Fibroblast of skin of abdomen (primary cell): ENCODE measurements at places on chromosomes 4 and X.

DNA sequence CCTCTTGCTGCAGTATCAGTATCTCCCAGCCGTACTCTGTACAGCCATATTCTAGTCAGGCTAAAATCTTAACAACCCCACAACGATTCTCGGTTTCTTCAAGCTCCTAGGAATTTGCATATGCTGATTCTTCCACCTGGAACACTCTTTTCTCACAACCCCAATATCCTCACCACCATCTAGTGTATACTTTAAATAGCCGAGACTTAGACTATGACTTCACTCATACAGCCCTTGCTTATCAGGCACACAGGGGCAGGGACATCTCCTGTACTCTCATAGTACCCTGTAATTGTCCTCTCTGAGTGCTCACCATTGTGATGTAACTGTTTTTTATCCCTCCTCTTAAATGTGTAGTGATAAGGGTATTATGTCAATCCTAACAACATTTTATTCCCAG lies 2126.4 kb upstream of the TENM3 start:
- no peak for DNase-seq

DNA sequence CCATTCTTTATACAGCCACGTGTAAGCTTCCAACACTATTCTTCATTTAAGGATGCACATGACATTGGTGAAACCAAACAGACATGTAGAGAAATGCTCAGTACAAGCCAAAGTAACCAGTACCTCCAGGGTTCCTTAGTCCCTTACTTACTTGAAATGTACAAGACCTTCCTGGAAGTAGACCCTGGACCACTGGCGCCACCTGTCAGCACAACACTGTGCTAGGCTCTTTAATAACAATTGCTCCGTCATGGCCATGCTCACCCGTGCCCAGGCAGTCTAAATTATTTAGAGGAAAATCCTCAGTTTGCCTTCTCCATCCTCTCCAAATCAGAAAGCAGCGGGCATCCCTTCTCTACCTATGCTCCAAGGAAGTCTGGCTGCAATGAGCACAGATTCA lies 52.7 kb downstream of the ADGRA3 start:
- no peak for DNase-seq

- peak; percentile 63 for DNase-seq
Measured at GRCh38 chr4:173466101-173466500, 63.9 kb downstream of the HAND2 start.

DNA sequence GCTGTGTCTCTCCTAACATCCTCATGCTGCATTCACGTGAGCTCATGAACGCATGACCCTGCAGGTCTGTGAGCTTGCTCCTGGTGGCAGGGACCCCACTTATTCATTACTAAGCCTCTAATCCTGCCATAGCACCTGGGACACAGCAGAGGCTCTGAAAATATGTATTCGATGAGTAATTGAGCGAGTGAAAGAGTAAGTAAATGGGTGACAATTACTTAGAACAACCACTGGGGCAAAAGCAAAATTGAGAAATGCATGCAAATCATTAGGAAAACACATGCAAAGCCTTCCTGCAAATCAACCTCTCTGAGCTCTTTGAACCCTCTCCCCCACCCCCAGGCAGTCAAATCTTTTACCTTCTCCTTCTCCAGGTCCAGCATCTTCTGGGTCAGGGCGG lies 23.6 kb upstream of the C4orf50 start:
- no peak for DNase-seq

- peak; percentile 35 for DNase-seq
Measured at GRCh38 chr4:153223930-153224329, 19.7 kb downstream of the TRIM2 start.

GRCh38 chr4:24973404-24973746 lies 57.4 kb downstream of the LGI2 start:
- DNase-seq, result no peak

DNA sequence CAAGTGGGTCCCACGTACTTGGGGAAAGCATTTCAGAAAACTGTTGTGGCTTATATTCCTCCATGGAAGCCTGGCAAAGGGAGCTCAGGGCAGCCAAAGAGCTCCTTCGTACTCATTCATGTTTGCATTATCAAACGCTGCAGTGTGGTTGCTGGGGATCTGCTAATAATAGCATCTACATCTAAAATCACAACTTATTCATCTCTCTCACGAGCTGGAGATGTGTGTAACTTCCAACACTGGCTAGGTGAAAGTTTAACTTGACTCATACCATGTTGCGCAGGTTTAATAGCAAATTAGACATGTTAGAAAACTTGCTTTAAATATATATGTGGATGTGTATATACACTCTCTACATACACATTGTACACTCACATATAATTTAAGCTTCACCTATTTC lies 415.1 kb downstream of the AFF2 start:
- DNase-seq, result no peak

DNA sequence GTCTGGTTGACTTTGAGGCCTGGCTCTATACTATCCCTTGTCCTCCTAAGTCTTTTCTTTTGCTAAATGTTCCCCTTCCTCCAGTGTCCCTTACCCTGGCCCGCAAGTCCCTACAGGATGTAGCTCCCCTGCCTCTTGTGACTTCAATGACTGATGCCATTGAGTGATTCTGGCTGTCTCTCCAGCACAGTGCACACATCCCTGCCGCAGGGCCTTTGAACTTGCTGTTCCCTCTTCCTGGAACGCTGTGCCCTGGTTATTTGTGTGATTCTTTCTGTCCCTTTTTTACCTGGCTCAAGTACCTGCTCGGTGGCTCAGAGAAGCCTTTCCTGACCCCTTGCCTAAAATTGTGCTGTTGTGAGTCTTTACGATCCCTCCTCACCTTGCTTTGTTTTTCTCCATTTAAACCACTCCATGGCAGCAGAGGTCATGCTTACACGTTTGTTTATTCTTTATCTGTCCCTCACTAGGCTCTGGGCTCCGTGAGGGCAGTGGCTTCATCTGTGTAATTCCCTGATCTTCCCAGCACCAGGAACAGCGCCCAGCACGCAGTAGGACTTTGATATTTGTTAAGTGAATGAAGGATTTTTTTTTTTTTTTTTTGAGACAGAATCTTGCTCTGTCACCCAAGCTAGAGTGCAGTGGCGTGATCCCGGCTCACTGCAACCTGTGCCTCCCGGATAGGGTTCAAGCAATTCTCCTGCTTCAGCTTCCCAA lies 17.6 kb downstream of the MSX1 start:
- no peak for DNase-seq

DNA sequence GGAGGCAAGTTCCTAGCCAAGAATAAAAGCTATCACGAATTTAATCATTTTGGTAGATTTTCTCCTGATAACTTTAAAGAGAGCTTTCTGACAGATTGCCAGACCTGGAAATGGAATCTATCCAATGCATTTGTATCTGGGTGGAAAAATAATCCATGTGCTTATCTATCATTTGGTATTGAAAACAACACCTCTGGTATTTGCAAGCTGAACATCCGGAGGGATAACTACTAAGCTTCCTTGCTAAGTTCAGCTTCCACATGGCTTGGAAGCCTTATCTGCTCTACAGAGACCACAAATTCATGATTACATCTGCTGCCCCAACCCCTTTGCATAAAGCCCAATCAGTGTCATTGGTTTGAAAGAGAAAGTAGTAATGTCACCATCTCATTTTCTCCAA lies 230.7 kb downstream of the GPC3 start:
- DNase-seq, result no peak

- DNase-seq, result no peak
Measured at GRCh38 chr4:88613417-88613875, 21.2 kb downstream of the HERC3 start.

GRCh38 chr4:25928379-25929297 lies 14.6 kb downstream of the SMIM20 start:
- DNase-seq, result peak; percentile 85

DNA sequence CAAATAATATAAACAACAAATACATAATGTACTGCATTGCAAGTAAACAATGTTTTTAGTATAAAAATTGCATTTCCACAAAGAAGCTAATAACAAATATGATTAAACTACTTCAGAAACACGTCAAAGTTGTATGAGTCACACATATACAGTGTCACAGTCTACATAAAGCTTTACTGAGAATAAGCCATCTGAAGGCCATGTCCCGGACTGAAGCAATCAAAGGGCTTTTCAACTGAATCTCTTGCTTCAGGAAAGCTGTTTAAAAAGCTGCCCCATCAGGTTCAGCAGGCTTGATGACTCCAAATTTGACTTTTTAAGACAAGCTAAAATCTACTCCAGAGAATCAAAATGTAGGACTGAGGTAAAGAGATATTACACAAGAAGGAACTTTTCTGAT lies 1476.8 kb downstream of the ADGRL3 start:
- no peak for DNase-seq

- no peak for DNase-seq
Measured at GRCh38 chr4:57691370-57691769, 581.2 kb upstream of the IGFBP7 start.

DNA sequence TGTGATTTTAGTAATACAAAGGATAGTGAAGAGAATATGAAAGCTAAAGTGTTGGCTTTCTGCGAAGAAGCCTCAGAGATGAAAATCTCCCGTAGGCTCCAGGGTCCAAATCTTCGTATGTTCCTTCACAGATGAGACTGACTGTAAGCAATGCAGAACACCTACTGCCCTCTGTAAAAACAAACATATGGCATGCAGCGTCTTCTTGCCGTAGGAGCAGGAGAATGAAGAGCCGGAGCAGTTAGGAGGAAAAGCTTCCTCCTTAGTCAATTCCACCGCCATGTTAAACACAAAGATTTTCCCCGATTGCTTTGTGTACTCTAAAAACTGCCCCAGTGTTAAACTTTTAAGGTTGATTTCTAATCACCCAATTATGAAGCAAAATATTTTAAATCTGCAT lies 22.5 kb downstream of the RWDD4 start:
- no peak for DNase-seq

DNA sequence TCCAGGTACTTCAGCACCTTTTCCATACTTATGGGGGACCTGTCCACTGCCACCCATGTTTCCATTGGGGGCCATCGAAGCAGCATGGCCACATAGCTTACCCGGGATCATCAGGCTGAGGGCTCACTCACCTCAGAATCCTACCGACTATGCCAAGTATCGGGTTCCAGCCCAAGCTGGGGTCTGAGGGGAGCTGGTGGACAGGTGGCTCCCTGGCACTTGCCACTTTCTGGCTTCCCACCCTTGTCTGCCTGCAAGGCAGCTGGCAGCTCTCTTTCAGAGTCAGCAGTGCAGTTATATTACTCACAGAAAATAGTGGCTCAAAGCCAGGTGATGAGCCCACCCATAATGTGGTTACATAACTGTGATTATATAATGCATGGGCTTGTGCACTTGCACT lies 1153.8 kb downstream of the STIM2 start:
- no peak for DNase-seq

- DNase-seq, result no peak
Measured at GRCh38 chr4:18321956-18322530, 300.5 kb upstream of the LCORL start.

DNA sequence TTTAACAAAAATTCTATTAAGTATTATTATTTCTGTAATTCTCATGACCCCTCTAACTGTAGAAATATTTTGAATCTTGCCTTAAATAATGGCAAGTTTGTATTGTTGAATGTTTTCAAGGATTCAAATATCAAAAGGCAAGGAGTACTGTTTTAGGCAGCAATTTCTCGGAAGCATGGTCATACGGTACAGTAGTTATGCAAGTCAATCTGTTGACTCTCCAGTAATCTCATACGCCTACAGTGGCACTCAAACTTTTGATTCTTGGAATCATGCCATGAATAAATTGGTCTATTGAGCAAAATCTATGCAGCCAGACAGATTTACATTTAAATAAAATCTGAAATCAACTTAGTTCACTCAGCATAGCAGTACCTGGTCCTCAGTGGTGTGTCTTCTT lies 139.6 kb upstream of the FAM47C start:
- no peak for DNase-seq

GRCh38 chrX:115490814-115491213 lies 70.2 kb upstream of the PLS3 start:
- no peak for DNase-seq

- peak; percentile 64 for DNase-seq
Measured at GRCh38 chr4:147822128-147822527, 90.2 kb downstream of the ARHGAP10 start.

- DNase-seq, result no peak
Measured at GRCh38 chr4:94346541-94346940, 3.9 kb upstream of the HPGDS start.

DNA sequence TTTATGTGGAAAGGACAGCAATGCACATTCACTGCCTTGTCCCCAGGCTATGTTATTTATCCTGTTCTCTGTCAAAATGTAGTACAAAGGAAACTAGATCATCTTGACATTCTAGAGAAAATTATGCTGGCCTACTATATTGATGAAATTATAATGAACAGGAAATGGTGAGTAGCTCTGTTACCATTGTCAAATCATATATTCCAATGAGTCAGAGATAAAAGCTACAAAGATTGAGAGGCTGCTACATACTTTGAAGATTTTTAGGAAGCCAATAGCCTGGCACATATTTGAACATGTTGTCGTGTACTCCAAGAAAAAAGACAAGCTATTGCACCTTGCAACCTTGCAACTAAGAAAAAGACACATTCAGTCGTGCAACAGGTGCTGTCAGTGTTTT lies 52.7 kb upstream of the TET2 start:
- no peak for DNase-seq

GRCh38 chr4:153232768-153233167 lies 28.5 kb downstream of the TRIM2 start:
- DNase-seq, result no peak

- no peak for DNase-seq
Measured at GRCh38 chrX:153728095-153728494, 3.4 kb downstream of the ABCD1 start.

DNA sequence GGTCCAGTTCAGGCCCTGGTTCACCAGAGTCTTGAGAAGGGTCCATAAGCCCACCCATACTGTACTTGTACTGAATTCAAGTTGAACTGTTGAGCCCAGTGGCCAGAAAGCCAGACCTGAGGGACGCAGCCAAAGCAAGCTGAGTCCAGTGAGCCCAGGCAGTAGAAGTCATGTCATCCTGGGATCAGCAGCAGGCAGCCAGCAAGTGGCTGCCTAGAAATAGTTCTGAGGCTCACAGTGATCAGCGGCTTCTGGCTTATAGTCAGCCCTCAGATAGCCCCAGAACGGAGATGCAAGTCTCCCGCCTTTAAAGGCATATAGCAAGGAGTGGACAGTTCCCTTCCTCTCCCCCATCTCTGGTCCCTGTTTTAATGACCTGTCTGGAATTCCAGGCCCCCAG lies 347.1 kb downstream of the FBXW7 start:
- no peak for DNase-seq

GRCh38 chr4:109629775-109630174 lies 69.7 kb downstream of the MCUB start:
- DNase-seq, result peak; percentile 4

GRCh38 chr4:146949559-146949958 lies 3.9 kb upstream of the TTC29 start:
- no peak for DNase-seq

- peak; percentile 58 for DNase-seq
Measured at GRCh38 chrX:139106069-139106468, 394.6 kb upstream of the FGF13 start.

- DNase-seq, result peak; percentile 44
Measured at GRCh38 chrX:24146283-24146949, 3.1 kb upstream of the ZFX start.

- no peak for DNase-seq
Measured at GRCh38 chr4:153082322-153083301, 121.6 kb upstream of the TRIM2 start.

GRCh38 chr4:145452447-145453162 lies 29.0 kb upstream of the SMAD1 start:
- no peak for DNase-seq
